CD8-positive, alpha-beta T cell (primary cell): ENCODE measurements at places on chromosomes 11 and 22. TPM values are rescaled to one million over a fixed set of nuclear protein-coding genes. Genes with fewer than 3 reads are reported as not detected.
A peak's percentile ranks its signal among the peaks of the same experiment; 100 is the strongest.

KIAA1671 gene
- total RNA-seq, result 2.4 TPM

KCTD14 gene
- total RNA-seq, result not detected

USP2 gene
- 5.9 TPM for total RNA-seq

POTEH gene
- not detected for total RNA-seq

NDUFS8 gene
- 63.2 TPM for total RNA-seq

MFRP gene
- not detected for total RNA-seq

KRTAP5-1 gene
- not detected for total RNA-seq

SPTBN2 gene
- not detected for total RNA-seq

SMIM35 gene
- 0.11 TPM for total RNA-seq

YPEL1 gene
- total RNA-seq, result 3.2 TPM

DNA sequence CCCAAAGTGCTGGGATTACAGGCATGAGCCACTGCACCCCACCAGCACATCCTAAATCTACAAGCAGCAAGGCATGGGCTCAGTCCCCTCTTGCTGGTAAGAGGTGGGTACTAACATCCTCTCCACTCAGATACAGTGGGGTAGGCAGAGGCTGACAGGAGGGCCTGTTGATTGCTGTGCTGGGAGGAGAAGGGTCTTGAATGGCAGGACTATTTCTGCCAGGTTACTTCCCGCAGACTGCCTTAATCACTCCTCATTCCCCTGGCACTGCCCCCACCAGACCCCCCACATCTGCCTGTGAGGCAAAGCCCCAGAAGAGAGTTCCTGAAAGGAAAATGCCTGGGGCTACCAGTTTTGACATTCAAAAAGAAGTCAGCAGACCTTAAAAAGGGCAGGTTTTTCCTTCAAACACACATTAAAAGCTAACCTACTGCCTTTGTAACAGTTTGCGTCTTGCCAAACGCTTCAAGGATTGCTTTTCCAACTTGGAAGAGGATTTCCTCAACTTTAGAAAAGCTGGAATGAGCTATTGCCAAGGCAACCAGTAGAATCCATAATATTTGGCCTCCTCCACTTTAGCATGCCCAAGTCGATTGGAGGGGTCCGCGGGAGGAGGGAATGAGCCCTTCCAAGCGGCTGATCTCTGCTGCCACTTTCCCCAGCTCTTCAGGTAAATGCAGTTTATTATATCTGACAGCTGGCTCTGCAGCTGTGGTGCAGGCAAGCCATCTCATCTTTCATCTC, 62.0 kb downstream of the FDX1 start:
- no peak for DNase-seq

DNA sequence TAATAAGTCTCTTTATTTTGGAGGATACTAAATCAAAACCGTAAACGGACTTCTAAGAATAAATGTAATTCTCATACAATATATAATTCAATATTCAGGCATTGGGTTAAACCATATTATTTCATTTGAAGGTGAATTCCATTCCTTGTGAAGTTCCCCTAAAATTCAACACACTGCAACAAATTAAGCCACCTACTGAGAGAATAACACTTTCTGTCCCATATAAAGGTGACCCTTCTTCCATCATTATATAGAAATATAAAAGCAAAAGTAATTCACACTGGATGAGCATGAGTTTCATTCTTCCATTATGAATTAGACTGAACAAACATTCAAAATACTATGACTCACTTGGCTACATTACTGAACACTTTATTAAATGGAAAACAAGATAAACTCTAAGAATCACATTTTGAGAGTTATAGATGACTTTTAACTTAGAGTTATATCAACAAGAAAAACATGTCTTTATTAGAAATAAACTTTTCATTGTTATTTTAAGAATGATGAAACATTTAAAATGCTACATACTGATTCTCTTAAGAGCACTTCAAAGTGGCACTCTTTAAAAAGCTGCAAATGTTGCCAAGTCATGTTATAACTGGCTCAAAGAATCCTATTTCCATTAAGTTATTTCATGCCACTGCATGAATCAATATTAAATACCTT, 2.8 kb downstream of the SESN3 start:
- no peak for DNase-seq

- no peak for DNase-seq
These were observed 2193.4 kb upstream of the RAG2 start for GRCh38 chr11:38791346-38791961.

GRCh38 chr11:131893103-131893890, 522.9 kb downstream of the NTM start:
- no peak for DNase-seq

- no peak for DNase-seq
These were observed 9.5 kb upstream of the TSG101 start for GRCh38 chr11:18536209-18536608.

DNA sequence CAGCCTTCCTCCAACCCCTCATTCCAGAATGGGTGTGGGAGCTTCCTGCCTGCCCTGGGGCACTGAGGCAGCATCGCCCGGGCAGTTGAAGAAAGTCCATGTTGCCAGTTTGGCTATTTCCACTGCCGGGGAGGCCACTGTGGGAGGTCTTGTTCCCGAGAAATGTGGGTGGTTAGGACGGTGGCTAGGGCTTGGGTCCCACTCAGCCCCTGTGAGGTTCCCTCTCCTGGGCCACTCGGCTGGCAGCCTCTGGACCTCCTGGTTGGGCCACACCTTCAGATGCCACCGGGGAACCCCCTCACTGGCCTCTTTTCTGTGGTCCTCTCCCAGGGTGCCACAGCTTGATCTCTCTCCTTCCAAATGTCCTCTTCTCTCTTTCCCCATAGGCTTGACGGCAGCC, 5.1 kb upstream of the PPP6R3 start:
- DNase-seq, result no peak

DNA sequence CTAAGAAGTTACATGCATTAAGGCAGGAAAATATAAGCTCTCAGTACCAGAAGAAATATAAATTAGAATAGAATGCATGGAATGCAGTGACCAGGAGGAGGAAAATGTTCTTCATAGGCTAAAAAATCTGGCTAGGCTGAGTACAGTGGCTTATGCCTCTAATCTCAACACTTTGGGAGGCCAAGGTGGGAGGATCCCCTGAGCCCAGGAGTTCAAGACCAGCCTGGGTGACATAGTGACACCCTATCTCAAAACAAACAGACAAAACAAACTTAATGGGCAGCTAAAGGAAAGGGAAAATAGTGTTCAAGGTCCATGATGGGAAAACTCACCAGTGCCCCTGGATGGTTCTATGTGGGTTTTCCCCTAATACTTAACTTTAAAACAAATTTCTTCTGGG, 78.3 kb upstream of the RASSF10 start:
- no peak for DNase-seq

- no peak for DNase-seq
These were observed 84.3 kb downstream of the GDPD4 start for GRCh38 chr11:77217156-77217555.

- no peak for DNase-seq
These were observed 27.0 kb downstream of the ART5 start for GRCh38 chr11:3614742-3615171.

- no peak for DNase-seq
These were observed 388.9 kb upstream of the LRRC4C start for GRCh38 chr11:41848349-41848748.

GRCh38 chr22:30028731-30029130, 51.5 kb upstream of the HORMAD2 start:
- DNase-seq, result no peak

DNA sequence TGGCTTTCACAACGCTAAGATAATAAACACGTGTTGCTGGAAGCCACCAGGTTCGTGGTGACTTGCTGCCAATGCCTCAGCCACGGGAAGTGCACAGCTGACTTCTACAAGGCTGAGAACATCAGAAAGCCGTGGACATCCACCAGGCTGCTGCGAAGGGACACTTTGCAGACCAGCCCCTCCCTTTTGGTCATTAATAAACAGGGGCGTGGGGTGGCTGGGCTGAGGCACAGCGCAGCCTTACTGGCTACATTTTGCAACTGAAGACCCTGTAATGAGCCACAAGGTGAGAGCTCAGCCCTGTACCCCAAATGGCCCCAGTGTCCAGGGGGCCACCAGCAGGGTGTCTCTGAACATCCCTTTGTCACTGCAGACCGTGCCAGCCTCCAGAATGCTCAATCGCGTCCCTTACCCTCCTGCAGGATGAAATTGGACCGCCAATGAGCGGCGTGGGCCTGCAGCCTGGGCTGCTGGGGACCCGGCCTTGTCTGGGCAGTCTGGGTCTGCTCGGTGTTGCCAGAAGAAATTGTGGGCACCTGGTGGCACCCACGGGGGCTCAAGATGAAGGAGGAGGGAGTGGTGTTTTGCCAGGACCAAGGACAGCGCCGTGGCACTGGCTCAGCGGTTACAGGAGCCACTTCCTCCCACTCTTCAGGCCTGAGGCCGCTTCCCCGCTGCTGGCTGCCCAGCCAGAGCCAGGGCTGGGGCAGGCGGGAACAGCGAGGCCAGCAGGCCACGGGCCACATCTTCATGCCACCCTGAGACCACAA, 181.9 kb downstream of the CTTN start:
- DNase-seq, result no peak

DNA sequence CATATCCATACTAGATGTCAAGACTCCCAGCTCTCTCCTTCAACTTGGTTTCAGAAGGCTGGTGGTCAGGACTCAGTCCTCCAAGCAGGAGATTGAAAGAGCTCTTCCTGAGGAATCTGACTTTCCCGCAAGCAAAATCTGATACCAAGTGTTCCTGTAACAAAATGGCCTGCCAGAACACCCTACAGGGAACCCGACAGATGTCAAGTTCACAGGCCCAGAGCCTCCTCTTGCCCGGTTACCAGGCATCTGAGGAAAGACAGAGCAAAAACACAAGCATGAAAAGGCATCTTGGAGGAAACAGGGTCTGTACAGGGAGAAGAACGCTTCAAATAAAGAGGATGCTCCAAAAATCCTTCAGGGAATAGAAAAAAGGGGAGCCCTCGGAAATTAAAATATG, 8.7 kb upstream of the KCNJ5 start:
- DNase-seq, result no peak

- DNase-seq, result no peak
These were observed 19.8 kb downstream of the LUZP2 start for GRCh38 chr11:24516638-24517037.

GRCh38 chr11:124920870-124921609, 2.0 kb downstream of the HEPN1 start:
- DNase-seq, result peak; percentile 81

DNA sequence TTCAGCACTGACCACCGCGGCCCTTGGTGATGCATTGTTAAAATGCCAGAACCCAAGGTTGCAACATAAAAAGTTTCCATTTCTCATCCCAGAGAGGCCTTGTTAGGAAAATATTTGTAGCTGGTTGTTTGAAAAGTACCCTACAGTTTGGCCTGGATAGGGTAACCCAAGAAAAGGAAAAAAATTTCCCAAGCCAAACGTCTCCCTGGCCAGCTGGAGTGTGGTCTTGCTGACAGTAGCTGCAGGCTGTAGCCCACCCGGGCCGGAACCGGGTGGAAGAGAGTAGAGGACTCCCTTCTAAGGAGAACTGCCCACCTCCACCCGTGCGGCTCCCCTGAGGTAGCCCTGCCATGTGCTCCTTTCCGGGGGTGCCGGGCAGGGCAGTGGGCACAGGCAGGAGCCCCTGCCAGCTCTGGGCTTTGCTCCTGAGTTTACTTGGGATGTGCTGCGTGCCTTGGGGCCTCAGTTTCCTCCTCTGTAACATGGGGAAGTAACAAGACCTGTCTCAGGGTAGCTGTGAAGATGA, 38.5 kb downstream of the IGHMBP2 start:
- no peak for DNase-seq

- DNase-seq, result no peak
These were observed 66.2 kb downstream of the THAP12 start for GRCh38 chr11:76314741-76315090.

GRCh38 chr11:1671658-1672057, 25.3 kb upstream of the KRTAP5-6 start:
- no peak for DNase-seq

GRCh38 chr11:126456783-126457542, 101.5 kb downstream of the ST3GAL4 start:
- no peak for DNase-seq

GRCh38 chr11:116217441-116217840, 555.3 kb downstream of the BUD13 start:
- DNase-seq, result no peak

- no peak for DNase-seq
These were observed 230.2 kb downstream of the NTM start for GRCh38 chr11:131600628-131601027.

DNA sequence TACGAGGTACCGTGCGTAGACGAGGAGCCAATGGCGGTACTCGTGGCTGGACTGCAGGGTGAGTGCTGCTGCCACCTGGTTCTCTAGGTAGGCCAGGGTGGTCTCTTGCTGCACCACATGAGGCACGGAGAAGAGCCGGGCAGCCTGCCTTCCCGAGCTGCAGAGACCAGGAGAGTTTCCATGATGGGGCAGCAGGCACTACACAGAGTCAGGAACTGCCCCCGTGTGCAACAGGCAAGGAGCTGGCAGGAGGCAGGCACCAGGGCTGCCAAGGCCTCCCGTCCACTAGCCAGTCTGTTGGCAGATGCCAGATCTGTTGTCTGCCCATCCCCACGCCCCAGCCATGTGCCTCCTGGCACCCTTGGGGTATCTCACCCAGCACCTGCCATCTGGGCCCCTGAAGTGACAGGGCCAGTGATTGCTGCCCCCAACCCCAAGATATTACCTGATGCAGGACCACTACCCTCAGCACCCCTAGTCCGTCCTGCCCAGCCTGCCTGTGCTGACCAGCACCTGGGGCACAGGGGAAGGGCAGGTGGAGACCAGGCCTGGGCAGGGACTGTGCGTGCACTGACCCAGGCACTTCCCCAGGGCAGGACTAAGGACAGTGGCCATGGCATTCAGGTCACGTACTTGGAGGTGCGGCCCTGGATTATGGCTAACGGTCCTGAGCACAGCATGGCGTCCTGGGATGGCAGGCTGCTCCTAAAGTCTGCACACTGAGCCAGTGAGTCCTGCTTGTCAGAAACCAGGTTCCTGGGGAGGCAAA, 62.0 kb upstream of the CLTCL1 start:
- DNase-seq, result no peak
